ENCODE measurements at places on chromosomes 4 and X.

DNA sequence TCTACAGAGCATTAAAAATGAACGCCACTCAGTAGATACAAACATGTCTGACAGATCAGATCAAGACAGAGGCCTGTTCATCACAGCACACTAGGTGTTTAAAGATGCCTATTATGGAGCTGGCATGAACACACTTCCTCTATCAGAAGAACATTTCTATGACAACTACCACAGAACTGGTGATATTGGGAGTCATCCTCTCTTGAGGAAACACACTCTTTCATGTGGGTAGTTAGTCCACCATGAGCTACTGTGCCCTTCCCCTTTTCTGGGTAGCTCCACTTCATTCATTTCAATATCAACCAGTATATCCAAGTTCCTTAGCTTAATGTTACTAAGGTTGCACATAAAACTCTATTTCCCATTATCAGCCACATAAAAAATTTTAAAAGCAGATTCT is 46.7 kb downstream of the MAOB start:
- no peak for DNase-seq

GRCh38 chr4:161321706-161322105 is 842.1 kb downstream of the FSTL5 start:
- no peak for DNase-seq

DNA sequence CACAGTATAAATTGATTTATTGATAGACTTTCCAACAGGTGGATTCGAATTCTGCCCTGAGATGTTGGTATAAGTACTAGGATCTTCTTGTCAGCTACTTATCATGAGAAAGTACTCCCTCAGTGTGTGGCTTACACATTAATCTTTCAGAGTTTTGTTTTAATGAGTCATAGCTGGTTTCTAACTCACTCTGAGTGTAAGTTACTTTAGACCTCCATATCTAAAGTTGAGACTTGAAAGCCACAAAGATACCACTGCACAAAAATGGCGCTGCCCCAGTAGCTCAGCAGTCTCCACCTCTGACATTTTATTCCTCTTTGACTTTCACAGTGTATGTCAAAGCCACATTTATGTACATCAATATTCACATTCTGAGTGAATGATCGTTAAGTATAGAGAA is 318.5 kb downstream of the ARAP2 start:
- no peak for DNase-seq

DNA sequence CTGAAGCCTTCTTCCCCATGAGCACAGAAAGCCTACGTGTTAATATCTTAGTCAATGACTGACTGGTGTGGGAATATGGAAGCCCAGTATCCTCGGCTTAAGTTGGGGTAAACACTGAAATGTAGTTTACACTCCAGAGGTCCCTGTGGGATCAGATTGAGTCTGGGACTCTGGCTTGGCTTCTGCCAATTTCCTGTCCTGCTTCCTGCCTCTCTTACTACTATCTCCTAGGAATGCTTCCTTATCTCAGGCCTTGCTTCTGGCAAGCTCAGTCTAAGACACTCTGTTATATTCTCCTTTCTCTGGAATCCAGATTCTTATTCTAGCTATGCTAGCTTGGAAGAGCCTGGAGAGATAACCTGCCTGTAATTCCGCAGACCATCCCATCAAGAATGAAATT is 174.0 kb upstream of the LDB2 start:
- DNase-seq = no peak

GRCh38 chr4:152068866-152069265 is 308.1 kb upstream of the GATB start:
- DNase-seq = no peak

DNA sequence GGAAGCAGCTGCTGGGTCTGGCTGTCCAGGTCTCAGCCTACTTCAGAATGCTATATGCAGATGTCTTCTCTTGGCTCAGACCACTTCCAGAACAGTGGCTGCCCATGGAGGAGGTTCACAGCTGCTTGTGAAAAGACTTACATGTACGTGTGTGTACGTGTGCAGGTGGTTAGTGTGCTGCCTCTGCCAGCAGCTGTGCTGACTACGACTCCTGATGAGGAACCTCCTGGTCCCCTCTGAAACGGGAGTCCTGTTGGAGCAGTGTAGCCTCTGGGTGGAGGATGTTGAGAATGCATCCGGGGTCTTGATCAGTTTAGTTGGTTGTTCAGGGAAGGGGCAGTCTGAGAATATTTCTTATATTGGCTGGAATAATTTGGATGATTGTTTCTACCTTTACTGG is 155.9 kb upstream of the WDR1 start:
- no peak for DNase-seq

Data from stimulated activated CD8-positive, alpha-beta memory T cell treated with anti-CD3 and anti-CD28 coated beads, Interleukin-4, amount 100 ng/mL, for 4 hours (primary cell).